CD4-positive, alpha-beta T cell (primary cell): ENCODE measurements at places on chromosomes 5 and 9.
A peak's percentile ranks its signal among the peaks of the same experiment; 100 is the strongest.

GRCh38 chr5:77294185-77294584 is 83.7 kb downstream of the PDE8B start:
- DNase-seq, result no peak

DNA sequence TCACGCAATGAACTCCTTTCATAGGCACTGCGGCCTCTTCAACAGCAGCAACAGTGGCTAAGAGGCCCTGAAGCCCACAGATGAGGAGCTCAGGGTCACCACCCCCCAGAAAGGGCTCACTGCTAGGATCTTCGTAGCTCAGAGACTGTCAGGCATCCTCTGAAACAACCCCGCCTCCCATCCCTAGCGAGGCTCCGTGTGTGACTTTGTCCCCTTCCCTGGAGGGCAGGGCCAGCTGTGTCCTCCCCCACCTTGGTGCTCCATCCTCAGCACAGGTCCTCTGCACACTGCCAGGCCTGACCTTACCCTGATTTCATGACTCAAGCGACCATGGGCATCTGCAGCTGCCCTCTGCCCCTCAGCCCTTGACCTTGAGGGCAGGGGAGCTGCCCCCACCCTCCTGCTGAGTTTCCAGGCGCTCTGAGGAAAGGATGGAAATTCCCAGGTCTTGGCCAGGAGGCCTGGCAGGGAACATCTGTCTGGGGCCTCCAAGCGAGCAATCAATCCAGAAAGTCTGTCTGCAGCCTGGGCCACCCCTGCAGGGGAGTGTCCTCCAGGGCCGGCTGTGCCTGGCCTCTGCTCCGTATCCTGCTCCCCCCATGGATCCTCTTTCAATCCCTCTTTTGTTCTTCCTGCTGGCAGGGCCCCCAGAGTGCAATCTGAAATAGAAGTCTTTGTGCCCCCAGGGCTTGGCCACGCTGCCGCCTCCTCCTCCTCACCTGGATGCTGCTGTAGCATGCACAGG is 6.8 kb upstream of the IRX4 start:
- DNase-seq, result no peak

DNA sequence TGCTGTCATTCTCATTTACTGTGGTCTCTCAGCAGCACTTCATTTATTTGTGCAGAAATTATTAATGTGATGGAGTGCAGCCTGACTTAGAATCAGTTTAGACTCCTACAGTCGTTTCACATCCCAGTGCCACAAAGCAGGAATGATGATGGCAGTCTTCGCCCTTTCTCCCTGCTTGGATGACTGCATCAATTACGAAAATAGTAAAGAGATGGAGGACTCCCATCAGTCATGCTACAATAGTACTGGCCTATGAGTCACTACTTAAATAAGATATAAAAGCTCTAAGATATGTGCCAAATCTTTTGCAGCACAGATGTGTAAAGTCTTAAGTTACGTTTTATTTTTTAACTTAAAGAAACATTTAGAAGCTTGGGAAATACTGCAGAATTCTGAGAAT is 263.9 kb downstream of the CHSY3 start:
- no peak for DNase-seq

GRCh38 chr9:112537561-112537960 is 50.9 kb downstream of the KIAA1958 start:
- no peak for DNase-seq

DNA sequence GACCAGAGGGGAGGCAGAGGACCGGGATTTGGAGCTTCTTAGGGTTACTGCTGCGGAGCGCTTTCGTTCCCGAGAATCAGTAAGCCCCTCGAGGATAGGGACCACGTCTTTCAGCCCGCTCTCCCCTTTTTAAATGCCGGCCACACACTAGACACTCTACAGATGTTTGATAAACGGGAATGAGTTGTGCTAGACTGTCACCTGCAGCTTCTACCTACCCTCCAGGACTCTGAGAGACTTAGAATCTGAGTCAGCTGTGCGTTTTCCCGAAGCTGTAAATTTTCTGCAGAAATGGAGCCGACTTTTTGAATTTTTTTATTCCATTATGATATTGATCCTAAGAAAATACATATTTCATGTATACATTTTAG is 670 bp downstream of the CCDC171 start:
- no peak for DNase-seq

DNA sequence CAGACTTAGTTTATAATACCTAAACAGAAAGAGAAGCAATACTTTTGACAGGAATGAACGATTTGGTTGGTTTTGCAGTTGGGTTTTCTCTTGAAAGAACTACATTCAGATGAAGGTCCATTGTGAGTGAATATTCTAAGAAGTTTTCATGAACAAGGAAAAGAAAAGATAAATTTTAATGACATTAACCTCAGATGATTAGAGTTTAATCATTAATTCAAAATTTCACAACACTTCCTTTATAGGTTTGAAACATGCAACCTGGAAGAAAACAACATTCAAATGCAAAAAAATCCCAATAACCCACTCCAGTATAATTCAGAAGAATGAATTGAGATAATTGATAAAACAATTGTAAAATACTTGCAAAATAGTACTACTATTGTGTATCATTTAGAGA is 23.8 kb downstream of the EQTN start:
- DNase-seq, result no peak

GRCh38 chr9:115135821-115136778 is 18.1 kb upstream of the TNC start:
- DNase-seq, result no peak

DNA sequence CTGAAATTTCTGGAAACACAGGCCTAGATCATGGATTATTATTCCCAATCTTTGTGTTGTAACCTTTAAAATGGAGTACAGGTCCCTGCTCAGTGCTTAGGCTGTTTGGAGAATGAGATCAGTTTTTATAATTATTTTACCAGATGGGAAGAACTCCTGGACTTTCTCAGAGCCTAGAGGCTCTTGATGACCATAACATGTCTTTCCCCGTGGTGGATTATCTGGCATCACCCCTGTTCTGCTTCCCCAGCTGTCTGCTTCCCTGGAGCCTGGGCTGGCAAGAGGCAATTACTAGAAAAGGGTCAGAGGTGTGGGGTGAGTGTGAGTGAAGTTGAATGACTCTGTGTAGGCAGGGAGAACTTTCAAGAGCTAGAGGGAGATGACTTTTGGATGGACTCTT is 143.0 kb downstream of the CARTPT start:
- DNase-seq, result no peak

GRCh38 chr5:3060283-3060682 is 308.8 kb upstream of the IRX2 start:
- no peak for DNase-seq

- no peak for DNase-seq
Measured at GRCh38 chr9:112015149-112015548, 118.5 kb downstream of the UGCG start.

- no peak for DNase-seq
Measured at GRCh38 chr9:31759703-31760102, 624.7 kb upstream of the ACO1 start.

- no peak for DNase-seq
Measured at GRCh38 chr5:144201588-144201987, 30.9 kb downstream of the KCTD16 start.

- DNase-seq, result peak; percentile 50
Measured at GRCh38 chr5:176629853-176630680, at the start of the genes EIF4E1B and SNCB. Gene EIF4E1B, plus strand, starts transcription at chr5:176630675. Its CDS starts 12,113 bp downstream, at chr5:176642788. Gene SNCB, minus strand, starts transcription at chr5:176630534. Its CDS starts 880 bp downstream, at chr5:176629654.

DNA sequence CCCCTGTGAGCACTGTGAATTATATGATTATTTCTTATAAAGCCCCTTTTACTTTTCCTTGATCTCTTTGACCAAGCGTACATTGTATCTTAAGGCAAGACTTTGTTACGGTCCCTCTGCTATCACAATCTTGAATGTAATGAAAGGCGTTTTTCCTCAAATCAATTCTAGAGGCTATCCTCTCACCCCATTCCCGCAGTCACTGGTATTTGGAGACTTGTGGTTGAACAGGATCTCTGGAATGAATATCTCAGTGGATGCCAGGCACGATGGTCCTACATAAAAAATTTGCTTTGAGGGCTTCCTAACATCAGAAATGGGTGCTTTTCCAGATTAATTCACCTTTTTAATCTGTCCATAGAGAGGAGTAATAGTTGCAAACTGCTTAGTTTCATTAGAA is 151.4 kb upstream of the PAPPA start:
- DNase-seq, result no peak

DNA sequence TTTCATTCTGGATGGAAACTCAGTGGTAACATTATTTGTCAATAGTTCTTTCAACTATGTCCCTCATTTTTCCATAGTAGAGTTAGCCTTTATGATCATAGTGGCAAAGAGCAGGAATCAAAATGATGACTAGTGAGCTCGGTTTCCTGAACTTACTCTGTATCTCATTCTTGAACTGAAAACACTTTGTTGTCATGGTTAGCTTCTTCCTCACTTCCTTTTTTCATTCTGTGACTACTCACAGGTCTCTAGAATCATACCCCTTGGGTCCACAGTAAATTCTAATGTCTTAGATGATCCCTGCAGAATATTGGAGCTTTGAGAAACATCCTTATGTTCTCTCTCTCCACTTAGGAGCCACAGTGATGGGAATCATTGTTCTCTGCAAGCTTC is 29.4 kb upstream of the RECK start:
- no peak for DNase-seq

DNA sequence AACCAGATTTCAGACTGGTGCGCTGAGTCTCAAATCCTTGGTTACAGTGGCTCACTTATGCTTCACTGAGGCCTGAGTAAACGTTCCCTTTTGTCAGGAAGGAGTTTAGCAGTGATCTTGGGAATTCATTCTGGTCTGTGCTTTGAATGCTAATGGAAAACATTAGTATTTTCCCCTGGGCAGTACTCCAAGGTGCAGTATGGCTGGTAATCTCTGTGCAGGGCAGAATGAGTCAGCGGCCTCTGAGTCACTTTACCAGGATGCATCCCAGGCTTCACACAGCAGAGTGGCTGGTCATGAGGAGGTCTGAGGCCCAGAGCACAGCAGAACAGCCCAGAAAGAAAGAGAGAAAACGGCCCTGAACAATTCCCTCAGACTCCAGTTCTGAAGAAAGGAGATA is 54.0 kb downstream of the PCA3 start:
- DNase-seq, result no peak

- no peak for DNase-seq
Measured at GRCh38 chr5:83145882-83146331, 68.6 kb downstream of the XRCC4 start.

- DNase-seq, result no peak
Measured at GRCh38 chr9:135456436-135457104, 23.0 kb upstream of the PPP1R26 start.

GRCh38 chr5:27612161-27612560 is 573.8 kb upstream of the CDH9 start:
- DNase-seq, result no peak
